Renal pelvis (tissue), 12 donors: ENCODE measurements at places on chromosomes 16 and 17.

- DNase-seq, result no peak
Observed at GRCh38 chr17:83129676-83130075, 50.3 kb downstream of the METRNL start.

GRCh38 chr17:75832164-75832651, 12.0 kb downstream of the UNC13D start:
- no peak for DNase-seq

DNA sequence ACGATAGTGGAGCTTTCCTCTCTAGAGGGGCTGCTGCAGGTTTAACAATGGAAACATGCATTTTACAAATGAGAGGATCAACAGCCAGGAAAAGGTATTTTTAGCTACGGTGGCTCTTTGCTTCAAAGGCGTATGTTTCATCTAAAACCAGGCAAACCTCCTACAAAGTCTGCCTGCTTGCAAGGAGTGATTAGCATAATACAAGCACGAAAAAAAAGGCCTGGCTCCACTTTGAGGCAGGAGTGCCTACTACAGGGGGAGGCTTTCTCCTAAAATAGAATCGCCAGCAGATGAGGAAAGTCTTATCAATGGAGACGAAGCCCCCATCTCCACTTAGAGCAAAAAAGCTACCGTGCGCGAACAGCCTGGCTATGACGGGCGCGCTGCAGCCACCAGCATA, 27.1 kb upstream of the MTSS2 start:
- no peak for DNase-seq

DNA sequence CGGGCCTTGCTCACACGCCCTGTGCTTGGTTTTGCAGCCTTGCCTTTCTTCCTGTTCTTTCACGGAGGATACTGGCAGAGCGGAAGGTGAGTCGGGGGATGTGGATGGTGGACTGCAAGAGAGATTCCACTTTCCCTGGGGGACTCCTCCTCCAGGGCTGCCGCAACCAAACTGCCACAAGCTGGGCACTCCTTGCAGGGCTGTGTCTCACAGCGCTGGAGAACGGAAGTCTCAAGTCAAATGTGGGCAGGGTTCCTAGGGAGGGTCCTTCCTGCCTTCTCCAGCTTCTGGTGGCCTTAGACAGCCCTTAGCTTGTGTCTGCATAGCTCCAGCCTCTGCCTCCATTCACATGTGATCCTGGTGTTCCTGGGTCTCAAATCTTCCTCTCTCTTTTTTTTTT, 11.4 kb upstream of the BIRC5 start:
- DNase-seq, result no peak

DNA sequence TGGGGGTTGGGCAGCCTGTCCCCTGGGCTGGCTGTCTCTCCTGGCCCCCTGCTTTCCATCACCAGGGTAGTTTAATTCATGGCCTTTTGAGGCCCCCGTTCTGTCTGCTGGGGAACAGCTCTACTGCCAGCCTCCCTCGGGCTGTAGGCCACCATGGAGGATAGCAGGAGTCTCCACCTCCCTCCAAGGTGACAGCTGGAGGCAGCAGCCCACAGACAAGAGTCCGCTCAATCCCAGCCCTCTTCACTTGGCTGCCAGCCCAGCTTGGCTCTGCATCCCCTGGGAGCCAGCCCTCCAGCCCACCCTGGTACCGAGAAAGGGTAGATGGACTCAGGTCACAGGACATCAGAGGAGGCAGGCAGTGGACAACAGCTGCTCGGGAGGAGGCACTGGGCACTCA, 194.6 kb upstream of the SDK2 start:
- DNase-seq, result no peak

GRCh38 chr16:9607515-9608230, 516.2 kb downstream of the HAPSTR1 start:
- no peak for DNase-seq

GRCh38 chr17:63949576-63950250, 17.6 kb upstream of the CD79B start:
- no peak for DNase-seq

- DNase-seq, result no peak
Observed at GRCh38 chr16:58516768-58517107, 1.4 kb downstream of the SETD6 start.

- no peak for DNase-seq
Observed at GRCh38 chr17:72122765-72123529, 2.1 kb downstream of the SOX9 start.

DNA sequence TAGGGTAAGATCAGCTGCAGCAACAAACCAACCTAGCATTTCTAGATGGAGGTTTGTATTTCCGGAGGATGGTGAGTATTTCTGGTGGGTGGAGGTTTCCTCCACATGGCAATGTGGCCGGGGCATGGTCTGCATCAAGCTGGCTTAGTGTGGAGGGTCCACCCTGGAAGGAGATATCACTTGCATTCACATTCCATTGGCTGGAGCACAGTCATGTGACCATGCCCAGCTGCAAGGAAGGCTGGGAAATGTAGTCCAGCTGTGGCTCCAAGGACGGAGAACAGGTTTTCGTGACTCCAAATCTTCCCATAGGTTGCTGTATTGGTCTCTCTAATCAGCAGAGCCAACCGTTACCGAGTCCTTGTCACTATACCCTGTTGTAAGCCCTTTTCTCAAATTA, 68.7 kb downstream of the RAI1 start:
- no peak for DNase-seq

DNA sequence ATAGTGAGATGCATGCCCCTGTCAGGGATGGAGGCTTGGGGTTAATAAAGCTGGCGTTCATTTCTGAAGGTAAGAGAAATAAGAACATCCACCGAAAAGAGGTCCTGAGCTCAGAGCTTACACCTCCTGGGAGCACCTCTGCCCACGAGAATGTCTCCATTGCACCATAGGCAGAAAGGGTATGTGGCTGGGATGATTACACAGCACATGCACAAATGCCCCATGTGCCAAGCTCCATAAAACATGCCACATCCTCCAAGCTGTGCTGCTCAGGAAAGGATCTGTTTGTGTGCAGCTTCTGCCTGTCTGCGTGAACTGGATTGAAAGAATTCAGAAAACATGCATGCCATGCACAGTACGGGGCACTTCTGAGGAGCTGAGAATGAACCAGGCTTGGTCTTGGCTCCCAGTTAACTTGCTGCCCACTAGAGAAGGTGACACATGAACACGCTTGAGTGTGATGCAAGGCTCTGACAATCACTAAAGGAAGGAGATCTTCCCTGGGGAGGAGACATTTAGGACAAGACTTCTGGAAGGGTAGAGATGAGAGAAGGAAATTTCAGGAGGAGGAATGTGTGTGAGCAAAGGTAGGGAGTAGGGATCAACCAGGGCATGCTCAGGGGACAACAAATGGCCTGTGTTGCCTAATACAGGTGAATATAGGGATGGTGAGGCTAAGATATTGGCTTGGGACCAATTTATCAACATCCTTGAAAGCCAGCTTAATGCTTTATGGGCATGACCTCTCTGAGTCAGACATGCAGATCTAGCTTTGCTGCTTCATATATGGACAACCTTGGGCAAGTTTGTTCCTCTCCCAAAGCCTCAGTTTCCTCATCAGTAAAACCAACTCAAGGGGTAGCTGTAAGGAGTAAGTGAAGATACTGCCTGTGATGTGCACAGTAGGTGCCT, 32.0 kb upstream of the SMPD3 start:
- no peak for DNase-seq

- DNase-seq, result no peak
Observed at GRCh38 chr17:53471514-53471913, 351.2 kb upstream of the KIF2B start.

DNA sequence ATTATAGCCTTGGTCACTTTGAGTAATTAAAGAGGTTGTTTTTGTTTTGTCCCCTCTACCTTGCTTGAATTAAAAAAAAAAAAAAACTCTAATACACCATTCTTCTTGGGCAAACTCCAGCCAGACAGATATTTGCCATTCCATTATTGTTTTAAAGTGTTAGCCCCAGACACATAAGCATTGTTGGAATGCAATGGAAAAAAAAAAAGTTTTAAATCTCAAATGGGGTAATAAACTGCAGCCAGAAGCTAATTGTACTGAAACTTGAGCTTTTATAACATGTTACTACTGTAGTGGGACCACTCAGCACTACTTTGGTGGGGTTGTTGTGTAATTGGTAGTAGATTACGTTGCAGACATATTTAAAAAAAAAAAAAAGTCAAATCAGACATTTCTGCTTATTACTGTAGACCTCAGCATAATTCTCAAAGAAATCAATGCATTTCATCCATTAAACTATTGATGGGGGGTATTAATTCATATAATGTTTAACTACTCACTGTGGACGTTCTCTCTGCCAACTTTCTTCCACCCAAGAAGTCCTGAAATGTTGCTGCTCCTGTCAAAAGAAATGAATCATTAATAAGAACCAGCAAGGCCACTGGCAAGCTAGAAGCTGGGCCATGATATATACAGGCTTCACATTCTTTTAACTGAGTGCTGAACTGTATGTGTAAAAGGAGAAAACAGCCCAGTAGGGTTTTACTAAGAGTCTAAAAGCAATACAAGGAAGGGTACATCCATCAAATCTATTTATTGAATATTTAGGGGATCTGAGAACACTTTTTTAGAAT, 626.6 kb upstream of the SOX9 start:
- DNase-seq, result no peak

GRCh38 chr17:79839356-79840268, at the start of gene CBX4:
Gene CBX4, minus strand, starts transcription at chr17:79839440. Its CDS starts 189 bp downstream, at chr17:79839251.
- DNase-seq, result peak; percentile 94

- DNase-seq, result no peak
Observed at GRCh38 chr16:29664091-29664921, 1.3 kb downstream of the SPN start.

DNA sequence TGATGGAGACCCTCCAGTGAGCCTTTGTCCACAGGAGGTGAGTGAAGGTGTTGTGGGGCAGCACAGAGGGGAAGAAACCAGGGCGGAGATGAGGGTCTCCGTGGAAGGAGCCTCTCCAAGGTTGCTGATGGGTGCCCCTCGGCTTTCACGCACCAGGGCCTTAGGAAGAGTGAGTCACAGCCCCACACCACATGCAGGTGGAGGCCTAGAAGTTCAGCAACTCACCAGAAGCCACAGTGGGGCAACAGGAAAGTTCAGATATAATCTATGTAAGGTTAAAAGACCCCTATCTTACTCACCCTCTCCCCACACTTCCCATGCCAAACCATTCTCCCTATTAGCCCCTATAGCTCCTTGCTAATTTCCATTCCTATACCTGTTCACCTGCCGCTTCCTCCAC, 9.5 kb upstream of the HNF1B start:
- no peak for DNase-seq

- DNase-seq, result no peak
Observed at GRCh38 chr16:80914379-80915078, 92.2 kb downstream of the CMC2 start.

DNA sequence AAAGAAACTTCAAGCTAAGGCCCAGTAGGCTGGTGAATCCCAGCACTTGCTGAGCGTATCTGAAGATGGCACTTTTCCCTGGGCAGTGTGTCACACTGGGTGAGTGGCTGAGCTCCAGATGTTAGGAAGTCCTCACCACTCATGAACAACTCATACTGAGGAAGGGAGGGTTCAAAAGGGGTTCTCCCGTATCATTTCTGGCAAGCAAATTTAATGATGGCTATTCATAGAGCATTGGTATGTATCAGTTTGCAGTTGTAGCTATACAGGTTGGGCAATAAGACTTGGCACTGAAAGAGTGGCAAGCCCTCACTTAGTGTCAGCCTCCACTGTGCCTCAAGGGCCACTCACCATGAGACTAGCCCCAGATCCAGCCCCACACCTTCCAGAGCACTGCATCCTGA, 10.7 kb downstream of the GFOD2 start:
- no peak for DNase-seq

- no peak for DNase-seq
Observed at GRCh38 chr16:74650966-74651567, 15.6 kb downstream of the RFWD3 start.

- DNase-seq, result no peak
Observed at GRCh38 chr16:72853575-72854266, 194.2 kb downstream of the ZFHX3 start.

- DNase-seq, result no peak
Observed at GRCh38 chr16:16146380-16147315, 76.6 kb downstream of the ABCC6 start.

DNA sequence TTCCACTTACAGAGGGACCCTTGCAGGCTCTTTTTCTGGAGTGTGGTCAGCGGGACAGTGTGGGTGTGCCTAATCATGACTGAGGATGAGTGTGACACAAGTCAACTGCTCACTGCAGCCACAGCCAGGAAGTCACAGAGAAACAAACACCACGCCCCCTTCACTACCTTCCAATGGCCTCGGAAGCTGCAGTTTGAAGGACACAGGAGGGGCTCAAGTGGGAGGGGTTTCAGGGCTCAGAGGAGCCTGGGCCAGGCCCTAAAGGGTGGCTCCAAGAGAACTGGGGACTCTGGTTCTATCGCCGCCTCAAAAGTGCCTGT, 116.2 kb upstream of the SDK2 start:
- DNase-seq, result no peak

GRCh38 chr17:38900978-38901656, 24.3 kb upstream of the LASP1NB start:
- no peak for DNase-seq

- DNase-seq, result no peak
Observed at GRCh38 chr16:87474566-87474996, 18.2 kb downstream of the ZCCHC14 start.

GRCh38 chr16:8254405-8254804, 335.9 kb downstream of the TMEM114 start:
- no peak for DNase-seq

- no peak for DNase-seq
Observed at GRCh38 chr17:16381496-16381820, 567 bp downstream of the UBB start.

DNA sequence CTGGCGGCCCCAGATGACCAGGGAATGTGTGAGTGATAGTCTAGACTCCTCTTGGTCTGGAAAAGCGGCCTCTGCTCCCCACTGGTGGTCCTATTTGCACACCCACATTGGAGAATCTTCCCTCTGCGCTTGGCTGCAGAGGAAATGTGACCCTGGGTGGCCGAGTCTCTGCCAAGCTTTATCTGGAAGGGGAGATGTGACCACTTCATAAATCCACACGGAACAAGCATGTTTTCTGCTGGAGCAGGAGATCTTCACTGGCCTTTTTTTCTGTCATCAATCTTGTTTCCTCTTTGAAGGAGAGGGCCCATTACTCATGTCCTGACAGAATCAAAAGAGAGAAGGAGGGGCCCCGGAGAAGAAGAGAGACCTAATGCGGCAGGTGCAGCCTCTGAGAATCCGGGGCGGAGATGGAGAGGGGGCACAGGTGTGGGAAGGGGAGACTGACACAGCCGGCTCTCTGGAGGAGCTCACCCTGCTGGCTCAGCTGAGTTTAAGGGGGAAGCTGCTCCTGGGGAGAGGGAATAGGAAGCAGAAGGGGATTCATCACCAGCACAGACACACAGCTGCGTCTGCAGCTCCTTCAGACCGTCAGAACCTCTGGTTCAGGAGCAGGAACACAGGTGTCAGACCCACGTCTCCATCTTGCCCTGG, 116.3 kb downstream of the SOX9 start:
- no peak for DNase-seq

GRCh38 chr16:1667271-1667670, 10.8 kb upstream of the JPT2 start:
- no peak for DNase-seq

GRCh38 chr16:82751020-82751419, 124.3 kb downstream of the CDH13 start:
- no peak for DNase-seq
